ENCODE measurements at places on chromosomes 4 and X. TPM values are rescaled to one million over a fixed set of nuclear protein-coding genes. Genes with fewer than 3 reads are reported as not detected.

DNA sequence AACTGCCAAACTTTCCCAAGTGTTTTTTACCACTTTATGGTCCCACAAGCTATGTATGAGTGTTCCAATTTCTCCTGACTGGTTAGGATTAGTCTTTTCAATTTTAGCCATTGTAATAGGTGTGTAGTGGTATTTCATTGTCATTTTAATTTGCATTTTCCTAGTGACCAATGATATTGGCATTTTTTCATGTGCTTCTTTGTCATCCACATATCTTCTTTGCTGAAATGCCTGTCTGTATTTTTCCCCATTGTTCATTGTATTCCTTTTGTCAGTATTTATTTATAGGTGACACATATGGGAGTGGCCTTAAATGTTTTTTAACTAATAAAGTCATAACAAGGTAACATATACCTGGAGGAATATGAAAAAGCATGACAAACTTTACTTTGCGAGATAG is 9.2 kb upstream of the UBE2D3 start:
- H3K4me1 ChIP-seq = peaks cover 6% of the 10 kb centered on the region
- no peak overlapping the region for H3K4me3 ChIP-seq
- H3K36me3 ChIP-seq = no peaks in the 10 kb centered on the region
- H3K27me3 ChIP-seq = no peaks in the 10 kb centered on the region

DNA sequence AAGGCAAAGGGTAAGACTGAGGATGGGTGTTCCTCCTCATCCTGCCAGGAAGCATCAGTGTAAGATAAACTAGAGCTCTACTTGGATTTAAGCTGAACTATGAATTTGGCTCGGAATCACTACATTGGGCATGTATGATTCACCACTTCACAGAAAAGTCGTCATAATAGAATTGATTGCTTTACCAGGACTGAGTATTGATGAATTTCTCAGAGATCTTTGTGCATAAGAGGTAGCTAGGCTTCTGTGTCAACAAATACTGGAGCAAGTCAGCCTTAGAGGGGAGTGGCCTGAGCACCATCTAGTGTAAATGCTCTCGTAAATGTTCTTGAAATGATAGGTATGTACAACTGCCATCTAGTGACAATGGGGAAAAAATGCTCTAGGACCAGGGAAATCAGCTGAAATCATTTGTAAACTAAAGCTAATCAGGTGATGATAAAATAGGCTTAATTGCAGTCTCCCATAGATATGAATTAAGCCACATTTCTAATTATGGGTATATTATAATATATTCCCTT is 309.5 kb upstream of the FMR1 start:
- H3K4me1 ChIP-seq = no peaks in the 10 kb centered on the region
- no peak for DNase-seq
- H3K27me3 ChIP-seq = no peaks in the 10 kb centered on the region
- no peaks in the 10 kb centered on the region for H3K36me3 ChIP-seq
- no peak overlapping the region for H3K27ac ChIP-seq
- no peak overlapping the region for H3K4me3 ChIP-seq

GRCh38 chr4:104490770-104491480 is 3.8 kb downstream of the CXXC4 start:
- H3K27ac ChIP-seq = peak overlapping the region; percentile 48
- DNase-seq = peak; percentile 68
- peaks cover 30% of the 10 kb centered on the region for H3K4me1 ChIP-seq
- H3K4me3 ChIP-seq = peak overlapping the region; percentile 96
- peaks cover 7% of the 10 kb centered on the region for H3K36me3 ChIP-seq
- H3K27me3 ChIP-seq = peaks cover 10% of the 10 kb centered on the region

DNA sequence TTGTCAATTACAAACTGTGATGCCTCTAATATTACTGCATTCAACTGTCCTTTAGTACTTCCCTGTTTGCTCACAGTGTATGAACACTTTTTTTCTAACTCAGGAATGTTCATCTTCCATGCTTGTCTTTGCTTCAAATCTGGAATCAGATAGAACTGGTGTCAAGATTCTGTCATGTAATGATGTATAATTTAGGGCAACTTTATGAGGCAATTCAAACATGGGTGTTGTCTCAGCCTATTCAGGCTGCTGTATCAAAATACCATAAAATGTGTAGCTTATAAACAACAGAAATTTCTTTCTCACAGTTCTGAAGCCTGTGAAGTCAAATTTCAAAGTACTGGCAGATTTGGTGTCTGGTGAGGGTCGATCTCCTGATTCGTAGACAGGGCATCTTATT is 1012.9 kb downstream of the RAB28 start:
- H3K4me3 ChIP-seq = no peak overlapping the region
- no peaks in the 10 kb centered on the region for H3K4me1 ChIP-seq
- no peaks in the 10 kb centered on the region for H3K27me3 ChIP-seq
- H3K36me3 ChIP-seq = no peaks in the 10 kb centered on the region
- no peak for DNase-seq
- no peak overlapping the region for H3K27ac ChIP-seq

DNA sequence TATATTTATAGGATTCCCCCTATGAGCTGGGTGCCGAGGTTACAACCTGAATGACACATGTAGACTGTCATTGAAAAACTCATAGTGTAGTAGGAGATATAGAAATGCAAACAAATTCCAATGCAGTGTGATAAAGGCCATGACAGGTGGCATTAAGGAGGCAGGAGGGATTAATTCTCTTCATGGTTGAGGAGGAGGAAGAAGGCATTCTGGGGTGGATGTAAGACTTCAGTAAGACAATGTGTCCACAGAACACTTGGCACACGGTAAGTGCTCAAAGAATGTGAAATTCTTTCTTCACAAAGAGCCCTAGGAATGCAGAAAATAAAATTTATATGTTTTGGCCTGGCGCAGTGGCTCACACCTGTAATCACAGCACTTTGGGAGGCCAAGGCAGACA is 136.5 kb downstream of the RBM47 start:
- peaks cover 5% of the 10 kb centered on the region for H3K27me3 ChIP-seq
- no peaks in the 10 kb centered on the region for H3K4me1 ChIP-seq
- H3K4me3 ChIP-seq = no peak overlapping the region
- DNase-seq = no peak

DNA sequence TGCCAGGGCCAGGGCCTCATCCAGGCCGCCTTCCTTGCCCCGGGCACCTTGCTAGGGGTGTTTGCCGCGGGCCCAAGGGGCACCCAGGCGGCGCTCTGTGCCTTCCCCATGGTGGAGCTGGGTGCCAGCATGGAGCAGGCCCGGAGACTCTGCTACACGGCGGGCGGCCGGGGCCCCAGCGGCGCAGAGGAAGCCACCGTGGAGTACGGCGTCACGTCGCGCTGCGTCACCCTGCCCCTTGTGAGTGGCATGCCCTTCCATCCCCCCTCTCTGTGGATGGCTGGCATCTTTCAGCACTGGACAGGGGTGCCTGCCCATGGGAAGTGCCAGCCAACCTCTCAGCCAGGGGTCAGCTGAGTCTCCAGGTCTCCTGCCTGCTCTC is 3.6 kb downstream of the PLXNB3 start:
- H3K36me3 ChIP-seq = no peaks in the 10 kb centered on the region
- no peak overlapping the region for H3K4me3 ChIP-seq
- peaks cover 2% of the 10 kb centered on the region for H3K4me1 ChIP-seq
- H3K27me3 ChIP-seq = peaks cover 5% of the 10 kb centered on the region
- DNase-seq = no peak
- H3K27ac ChIP-seq = no peak overlapping the region

- no peak overlapping the region for H3K4me3 ChIP-seq
- H3K36me3 ChIP-seq = no peaks in the 10 kb centered on the region
- H3K4me1 ChIP-seq = no peaks in the 10 kb centered on the region
- peak; percentile 20 for DNase-seq
- H3K27me3 ChIP-seq = no peaks in the 10 kb centered on the region
- no peak overlapping the region for H3K27ac ChIP-seq
Observed at GRCh38 chrX:37905436-37906147, 58.2 kb upstream of the DYNLT3 start.

DNA sequence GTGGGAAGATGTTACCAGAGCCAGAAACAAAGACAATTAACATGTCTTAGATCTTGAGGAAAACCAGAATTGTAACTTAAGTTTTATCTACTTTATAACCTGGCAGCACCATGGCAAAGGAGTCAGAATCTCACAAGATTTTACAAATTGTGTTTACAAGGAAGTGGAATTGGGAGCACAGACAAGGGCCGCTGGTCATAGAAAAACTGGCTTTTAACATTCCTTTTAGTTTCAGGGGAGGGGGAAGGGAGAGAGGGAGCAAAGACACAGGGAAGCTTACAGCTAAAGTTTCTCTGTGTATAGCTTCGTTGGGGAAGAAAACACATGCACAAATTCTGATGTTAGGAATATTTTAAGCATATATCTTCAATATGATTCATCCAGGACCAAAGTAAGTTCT is 10.3 kb upstream of the UGT2B11 start:
- DNase-seq = no peak
- H3K36me3 ChIP-seq = no peaks in the 10 kb centered on the region
- H3K4me3 ChIP-seq = no peak overlapping the region
- H3K4me1 ChIP-seq = peaks cover 4% of the 10 kb centered on the region

DNA sequence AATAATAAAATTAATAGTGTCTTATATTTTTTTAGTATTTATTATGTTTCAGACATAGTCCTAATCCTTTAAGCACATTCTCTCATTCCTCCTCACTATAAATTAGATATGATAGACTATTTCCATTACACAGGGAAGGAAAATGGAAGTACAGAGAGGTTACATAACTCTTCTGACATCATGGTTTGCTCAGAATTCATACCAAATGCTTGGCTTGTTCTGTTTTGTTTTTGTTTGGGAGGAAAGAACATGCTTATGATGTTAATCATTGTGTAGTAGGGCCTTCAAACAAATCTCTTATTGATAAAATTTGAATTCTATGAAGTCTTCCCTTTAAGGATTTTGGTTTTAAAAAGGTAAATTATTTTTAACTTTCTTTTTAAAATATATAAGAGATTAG is 59.5 kb downstream of the RXFP1 start:
- no peaks in the 10 kb centered on the region for H3K4me1 ChIP-seq
- H3K4me3 ChIP-seq = no peak overlapping the region
- DNase-seq = no peak
- peaks cover 4% of the 10 kb centered on the region for H3K27me3 ChIP-seq

DNA sequence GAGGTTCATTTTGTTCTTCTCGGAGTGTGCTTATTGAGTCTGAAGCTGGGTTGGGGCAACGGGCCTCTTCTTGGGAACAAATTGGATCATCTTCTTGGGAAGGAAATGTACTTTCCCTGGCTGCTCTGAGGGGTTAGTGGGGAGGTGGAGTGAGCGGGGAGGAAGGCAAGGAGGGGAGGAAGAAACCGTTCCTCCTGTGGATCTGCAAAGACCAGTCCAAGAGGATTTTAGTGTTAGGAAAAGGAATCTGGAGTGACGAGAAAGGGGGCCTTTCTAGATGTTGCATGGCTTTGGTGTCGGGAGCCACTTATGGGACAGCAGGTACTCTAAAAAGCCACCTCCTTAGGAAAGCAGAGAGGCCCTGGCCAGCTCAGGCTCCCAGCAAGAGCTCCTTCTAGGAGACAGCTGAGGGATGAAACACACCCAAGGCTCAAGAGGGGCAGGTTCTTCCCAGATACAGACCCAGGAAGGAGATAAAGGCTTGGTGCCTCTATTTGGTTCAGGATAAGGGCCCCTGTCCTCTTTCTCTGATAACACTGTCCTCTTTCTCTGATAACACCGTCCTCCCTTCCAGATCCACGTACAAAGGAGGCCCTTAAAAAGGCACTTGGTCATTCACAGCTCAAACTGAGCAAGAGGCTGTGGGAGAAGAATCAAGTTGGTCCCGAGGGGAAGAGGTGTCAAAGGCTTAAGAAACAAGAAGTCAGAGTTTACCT is 451 bp downstream of the SOD3 start:
- no peaks in the 10 kb centered on the region for H3K36me3 ChIP-seq
- peak overlapping the region; percentile 78 for H3K4me3 ChIP-seq
- H3K4me1 ChIP-seq = peaks cover 10% of the 10 kb centered on the region
- H3K27me3 ChIP-seq = peaks cover 4% of the 10 kb centered on the region
- no peak for DNase-seq

DNA sequence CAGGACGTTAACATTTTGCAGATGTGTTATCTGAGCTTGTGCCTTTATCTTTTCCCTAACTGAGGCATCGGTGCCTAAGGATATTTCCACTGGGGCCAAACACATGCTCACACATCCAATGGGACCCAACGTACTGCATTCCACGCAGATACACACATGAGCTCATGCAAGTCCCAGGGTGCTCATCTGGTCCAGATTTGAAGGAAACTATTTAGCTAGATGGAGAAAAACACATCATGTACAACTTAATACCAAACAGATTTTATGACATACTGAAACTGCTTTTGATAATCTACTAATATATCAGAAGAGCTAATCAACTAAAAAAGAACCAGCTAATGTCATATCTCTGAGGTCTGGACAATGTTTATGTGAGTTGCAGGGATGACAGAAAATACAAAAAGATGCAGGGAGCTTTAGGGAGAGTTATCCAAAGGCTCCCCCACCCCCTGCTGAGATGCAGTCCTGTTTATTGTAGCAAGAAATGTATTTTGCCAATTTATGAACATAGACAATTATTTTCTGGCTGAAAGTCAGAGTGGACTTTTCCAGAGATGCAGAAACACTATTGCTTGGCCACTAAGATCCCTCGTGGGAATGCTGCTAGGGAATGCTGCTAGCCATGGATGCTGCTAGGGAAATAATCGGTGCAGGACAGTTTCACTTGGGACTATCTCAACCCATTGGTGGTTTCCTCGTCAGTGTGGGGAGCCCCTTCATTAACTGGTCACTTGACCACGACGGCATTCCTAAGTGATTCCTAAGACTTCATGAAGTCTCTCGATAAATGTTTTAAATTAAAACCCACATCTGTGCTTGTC is 172.8 kb downstream of the SMIM20 start:
- H3K36me3 ChIP-seq = peaks cover 3% of the 10 kb centered on the region
- no peaks in the 10 kb centered on the region for H3K27me3 ChIP-seq
- no peak overlapping the region for H3K4me3 ChIP-seq
- no peaks in the 10 kb centered on the region for H3K4me1 ChIP-seq
- H3K27ac ChIP-seq = no peak overlapping the region
- DNase-seq = no peak

- no peaks in the 10 kb centered on the region for H3K4me1 ChIP-seq
- no peaks in the 10 kb centered on the region for H3K27me3 ChIP-seq
- H3K36me3 ChIP-seq = no peaks in the 10 kb centered on the region
- DNase-seq = no peak
Observed at GRCh38 chrX:33970028-33970967, 161.8 kb downstream of the FAM47A start.

GPRIN3 gene
- total RNA-seq = 8.9 TPM

ARAP2 gene
- total RNA-seq = 20.1 TPM

ARMCX1 gene
- 35.2 TPM for total RNA-seq

LONRF3 gene
- total RNA-seq = 12.4 TPM

HOPX gene
- total RNA-seq = 4.2 TPM

All from endothelial cell (in vitro differentiated cells).